ENCODE measurements at places on chromosomes 16 and 17.

DNA sequence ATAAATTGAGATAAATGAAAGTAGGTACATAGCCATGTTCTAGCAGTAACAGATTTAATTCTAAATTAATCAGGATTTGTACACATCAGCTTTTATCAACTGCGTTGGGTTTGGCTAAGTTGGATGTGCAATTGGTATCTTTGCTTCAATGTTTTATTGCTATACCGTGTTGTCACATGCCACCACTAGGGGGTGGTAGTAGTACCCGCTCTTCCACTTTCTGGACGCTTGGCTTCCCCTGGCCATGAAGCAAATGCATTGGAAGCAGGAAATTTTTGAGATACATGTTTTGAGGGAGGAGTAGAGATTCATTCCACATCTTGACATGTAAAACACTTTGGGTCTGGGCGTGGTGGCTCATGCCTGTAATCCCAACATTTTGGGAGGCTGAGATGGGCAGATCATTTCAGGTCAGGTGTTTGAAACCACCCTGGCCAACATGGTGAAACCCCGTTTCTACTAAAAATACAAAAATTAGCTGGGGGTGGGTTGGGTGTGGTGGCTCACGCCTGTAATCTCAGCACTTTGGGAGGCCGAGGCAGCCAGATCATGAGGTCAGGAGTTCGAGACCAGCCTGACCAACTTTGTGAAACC is 58.6 kb downstream of the EMP2 start:
- DNase-seq, result no peak

DNA sequence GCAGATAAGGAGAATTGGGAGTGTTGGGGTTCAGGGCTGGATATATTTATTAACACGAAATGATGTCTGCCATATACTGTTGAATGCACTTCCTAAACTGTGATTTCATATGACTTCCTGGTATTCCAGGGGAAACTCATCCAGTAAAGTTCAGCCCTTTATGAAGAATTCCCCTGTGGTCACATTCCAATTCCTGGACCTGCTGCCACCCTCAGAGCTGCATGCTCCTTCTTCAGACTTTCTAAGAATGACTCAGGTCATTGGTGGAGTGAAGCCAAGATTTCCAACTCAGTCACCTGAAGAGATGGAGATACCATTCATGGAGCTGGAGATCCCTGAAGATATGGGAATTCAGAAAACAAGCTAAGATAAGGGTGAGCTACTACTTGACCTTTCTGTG is 114.2 kb upstream of the TMEM97 start:
- DNase-seq, result no peak

DNA sequence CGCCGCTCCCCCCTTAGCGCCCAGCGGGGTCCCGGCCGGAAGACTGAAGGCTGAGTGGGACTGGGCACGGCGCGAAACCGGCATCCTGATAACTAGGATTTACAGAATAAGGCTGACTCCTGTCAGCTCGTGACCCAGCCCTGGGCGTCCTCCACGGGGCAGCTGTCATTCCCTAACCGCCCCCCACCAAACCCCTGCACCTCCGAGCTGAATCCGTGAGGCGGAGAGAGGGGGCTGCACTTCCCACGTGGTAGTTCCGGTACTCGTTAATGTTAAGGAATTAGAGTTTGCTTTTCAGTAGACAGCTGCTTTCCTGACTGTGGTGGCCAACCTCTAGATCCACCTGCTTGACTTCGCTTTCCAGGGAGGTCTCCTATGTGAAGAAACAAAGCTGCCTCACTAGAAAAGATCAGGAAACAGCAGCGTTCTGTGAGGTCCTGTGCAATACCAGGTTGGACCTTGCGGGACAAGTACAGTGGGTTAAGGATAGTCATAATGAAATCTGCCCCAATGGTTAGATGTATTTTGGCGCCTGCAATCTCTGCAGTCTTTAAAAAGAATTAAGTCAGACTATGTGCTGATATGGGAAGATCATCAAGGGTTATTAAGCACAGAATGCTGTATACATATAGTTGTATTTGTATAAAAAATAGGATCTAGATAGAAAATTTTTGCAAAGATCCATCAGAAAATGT is 1.1 kb upstream of the WBP2 start:
- DNase-seq, result no peak

GRCh38 chr17:62827746-62828485 is 19.8 kb upstream of the MARCHF10 start:
- DNase-seq, result no peak

DNA sequence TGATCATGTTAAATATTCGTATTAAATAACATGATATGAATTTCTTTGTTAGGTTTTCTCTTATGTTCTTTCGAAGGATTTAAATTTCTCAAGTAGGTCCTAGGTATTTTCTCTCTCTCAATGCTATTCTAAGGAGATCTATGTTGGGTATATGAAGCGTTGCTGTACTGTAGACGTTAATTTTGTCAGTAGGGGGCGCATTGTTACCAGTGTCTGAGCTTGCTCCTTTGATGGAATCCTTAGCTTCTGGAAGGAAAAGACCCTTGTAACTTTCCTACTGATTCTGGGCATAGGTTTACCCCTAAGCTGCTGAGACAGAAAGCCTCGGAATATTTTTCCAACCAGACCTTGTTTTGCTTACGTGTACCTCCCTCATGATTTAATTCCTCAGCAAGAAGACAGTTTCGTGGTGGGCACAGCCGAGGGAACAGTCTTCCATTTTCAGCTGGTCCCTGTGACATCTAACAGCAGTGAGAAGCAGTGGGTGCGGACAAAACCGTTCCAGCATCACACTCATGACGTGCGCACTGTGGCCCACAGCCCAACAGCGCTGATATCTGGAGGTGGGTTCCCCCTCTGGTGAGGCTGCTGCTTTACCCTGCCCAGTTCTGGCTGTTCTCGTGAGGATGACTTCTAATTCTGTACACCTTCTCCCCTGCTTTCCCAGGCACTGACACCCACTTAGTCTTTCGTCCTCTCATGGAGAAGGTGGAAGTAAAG is 17.9 kb downstream of the UTP4 start:
- DNase-seq, result peak; percentile 6

GRCh38 chr16:85448557-85449190 is 164.4 kb upstream of the GSE1 start:
- DNase-seq, result peak; percentile 77

DNA sequence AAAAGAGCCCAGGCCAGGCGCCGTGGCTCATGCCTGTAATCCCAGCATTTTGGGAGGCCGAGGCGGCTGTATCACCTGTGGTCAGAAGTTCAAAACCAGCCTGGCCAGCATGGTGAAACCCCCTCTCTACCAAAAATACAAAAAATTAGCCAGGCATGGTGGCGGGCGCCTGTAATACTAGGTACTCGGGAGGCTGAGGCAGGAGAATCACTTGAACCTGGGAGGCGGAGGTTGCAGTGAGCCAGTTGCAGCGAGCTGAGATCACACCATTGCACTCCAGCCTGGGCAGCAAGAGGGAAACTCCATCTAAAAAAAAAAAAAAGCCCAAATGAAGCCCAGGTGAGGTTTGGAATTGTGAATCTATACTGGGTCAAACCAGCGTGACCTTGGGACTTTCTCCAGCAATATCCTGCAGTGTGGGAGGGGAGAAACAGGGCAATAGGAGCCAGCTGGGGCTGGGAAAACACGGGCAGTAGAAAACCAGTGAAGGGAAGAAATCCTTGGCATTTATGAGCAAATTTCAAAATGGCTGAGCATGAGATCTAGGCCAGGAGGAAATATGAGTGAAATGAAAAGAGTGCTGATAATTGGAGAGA is 8.2 kb upstream of the DHX8 start:
- DNase-seq, result no peak

DNA sequence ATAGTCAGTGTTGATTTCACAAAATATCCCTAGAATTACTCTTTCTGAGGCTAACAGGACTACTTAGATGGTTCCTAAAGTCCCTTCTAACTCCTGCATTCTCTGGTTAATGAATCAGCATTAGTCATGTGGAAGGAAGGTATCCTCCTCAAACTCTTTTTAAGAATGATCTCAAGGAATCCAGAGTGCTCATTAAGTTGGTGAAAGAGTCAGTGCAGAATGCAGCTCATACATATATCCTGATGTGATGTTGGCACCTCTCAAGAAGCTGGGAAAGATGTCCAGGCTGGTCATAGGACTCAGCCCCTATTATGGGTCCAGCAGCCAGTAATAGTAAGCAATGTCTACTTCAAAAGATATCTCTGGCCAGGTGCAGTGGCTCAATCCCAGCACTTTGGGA is 65.5 kb downstream of the PIGL start:
- DNase-seq, result no peak
